ENCODE measurements at places on chromosomes 2 and 18.

GRCh38 chr2:237223201-237223861, 137.6 kb downstream of the COPS8 start:
- peak; percentile 82 for DNase-seq
- no peaks in the 10 kb centered on the region for H3K36me3 ChIP-seq
- no peaks in the 10 kb centered on the region for H3K27me3 ChIP-seq
- H3K27ac ChIP-seq, result no peak overlapping the region
- H3K4me3 ChIP-seq, result no peak overlapping the region
- no peaks in the 10 kb centered on the region for H3K4me1 ChIP-seq

DNA sequence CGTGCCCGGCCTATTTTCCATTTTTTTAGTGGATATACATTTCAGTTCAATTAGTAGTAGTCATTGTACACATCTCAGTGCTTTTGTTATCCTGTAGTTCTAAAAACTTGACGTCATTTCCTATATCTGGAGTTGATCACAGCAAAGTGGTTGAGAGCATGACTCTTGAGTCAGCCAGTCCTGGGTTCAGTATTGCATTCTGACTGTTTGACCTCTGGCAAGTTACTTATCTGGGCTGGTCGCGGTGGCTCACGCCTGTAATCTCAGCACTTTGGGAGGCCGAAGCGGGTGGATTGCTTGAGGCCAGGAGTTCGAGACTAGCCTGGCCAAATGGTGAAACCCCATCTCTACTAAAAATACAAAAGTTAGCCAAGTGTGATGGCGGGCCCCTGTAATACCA, 50.4 kb upstream of the PPM1B start:
- H3K4me1 ChIP-seq, result no peaks in the 10 kb centered on the region
- H3K36me3 ChIP-seq, result no peaks in the 10 kb centered on the region
- no peak overlapping the region for H3K4me3 ChIP-seq
- H3K27ac ChIP-seq, result no peak overlapping the region

DNA sequence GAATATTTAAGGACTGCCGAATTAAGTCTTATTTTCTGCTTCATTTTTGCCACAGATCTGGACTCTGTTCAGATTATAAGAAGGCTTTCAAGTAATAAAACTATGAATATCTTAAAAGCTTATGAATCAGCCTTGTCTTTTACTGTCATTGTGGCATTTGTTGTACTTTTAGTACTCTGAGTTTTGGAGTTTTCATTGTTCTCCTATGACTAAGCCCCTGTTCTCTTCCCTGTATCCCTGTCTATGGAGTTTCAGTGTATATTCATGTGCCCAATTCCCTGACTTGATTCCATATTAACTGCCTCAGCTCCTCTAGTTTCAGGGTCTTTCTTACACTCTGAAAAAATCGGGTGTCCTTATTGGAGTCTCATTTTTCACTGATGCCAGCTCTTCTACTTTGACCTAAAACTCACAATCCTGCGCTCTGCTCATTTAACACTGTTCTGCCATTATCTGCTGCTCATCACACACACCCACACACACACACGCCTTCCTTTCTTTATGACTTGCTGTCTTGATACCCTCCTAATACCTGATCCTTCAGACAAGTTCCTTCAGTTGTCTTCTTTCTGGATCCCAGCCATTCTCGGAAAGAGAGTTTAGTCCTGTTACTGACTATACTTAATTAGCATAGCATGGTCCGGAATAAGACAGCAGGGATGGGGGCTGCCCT, 511.8 kb downstream of the CPS1 start:
- no peak overlapping the region for H3K4me3 ChIP-seq
- no peaks in the 10 kb centered on the region for H3K27me3 ChIP-seq
- no peak for DNase-seq
- no peaks in the 10 kb centered on the region for H3K36me3 ChIP-seq

DNA sequence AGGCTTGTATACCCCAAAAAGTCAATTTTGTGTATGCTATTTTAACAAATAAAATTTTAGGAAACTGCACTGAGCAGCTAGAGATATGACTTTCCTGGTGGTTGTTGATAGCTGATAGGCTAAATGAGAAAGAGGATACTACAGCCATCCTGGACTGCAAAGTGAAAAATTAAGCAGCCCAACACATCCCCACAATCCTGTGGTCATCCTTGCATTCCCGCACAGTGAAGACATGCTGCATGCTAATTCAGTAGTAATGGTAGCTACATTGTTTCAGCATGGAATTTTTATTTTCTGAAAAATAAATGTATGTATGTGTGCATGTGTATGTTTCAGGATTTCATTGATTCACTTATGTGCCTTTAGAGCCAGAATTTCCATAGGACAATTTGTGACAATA, 124.2 kb upstream of the CCDC68 start:
- no peak overlapping the region for H3K27ac ChIP-seq
- no peaks in the 10 kb centered on the region for H3K27me3 ChIP-seq
- H3K36me3 ChIP-seq, result no peaks in the 10 kb centered on the region
- no peaks in the 10 kb centered on the region for H3K4me1 ChIP-seq
- DNase-seq, result no peak
- no peak overlapping the region for H3K4me3 ChIP-seq

GRCh38 chr2:46252891-46253659, 44.1 kb upstream of the EPAS1 start:
- no peaks in the 10 kb centered on the region for H3K36me3 ChIP-seq

GRCh38 chr2:178550352-178550751, 70.1 kb downstream of the PLEKHA3 start:
- H3K27ac ChIP-seq, result no peak overlapping the region
- H3K4me3 ChIP-seq, result no peak overlapping the region
- H3K4me1 ChIP-seq, result no peaks in the 10 kb centered on the region
- peaks cover 13% of the 10 kb centered on the region for H3K36me3 ChIP-seq

DNA sequence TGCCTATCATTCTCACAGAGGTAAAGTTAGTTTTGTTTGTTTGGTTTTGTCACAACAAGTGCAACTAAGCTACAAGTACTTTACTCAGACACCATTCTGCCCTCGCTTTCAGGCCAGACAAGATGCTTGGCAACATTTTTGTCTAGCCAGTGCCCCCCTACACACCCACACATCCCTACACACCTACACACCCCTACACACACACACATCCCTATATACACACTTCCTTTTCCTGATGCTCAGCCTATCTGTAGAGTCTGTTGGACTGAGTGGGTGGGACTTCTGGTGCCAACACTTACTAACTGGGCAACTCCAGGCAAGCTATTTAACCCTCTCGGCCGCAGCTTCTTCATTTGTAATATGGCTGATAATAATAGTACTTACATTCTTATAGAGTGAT, 161.4 kb downstream of the ALK start:
- no peaks in the 10 kb centered on the region for H3K36me3 ChIP-seq
- H3K27ac ChIP-seq, result no peak overlapping the region
- no peak for DNase-seq

GRCh38 chr2:102401456-102401855, 21.5 kb upstream of the IL18RAP start:
- no peaks in the 10 kb centered on the region for H3K36me3 ChIP-seq
- H3K4me3 ChIP-seq, result no peak overlapping the region
- DNase-seq, result no peak
- H3K27ac ChIP-seq, result no peak overlapping the region
- H3K27me3 ChIP-seq, result no peaks in the 10 kb centered on the region

- no peaks in the 10 kb centered on the region for H3K27me3 ChIP-seq
- no peak overlapping the region for H3K4me3 ChIP-seq
- no peaks in the 10 kb centered on the region for H3K36me3 ChIP-seq
- DNase-seq, result no peak
These were observed 90.3 kb downstream of the SP3 start for GRCh38 chr2:173874894-173875237.

- H3K36me3 ChIP-seq, result no peaks in the 10 kb centered on the region
- H3K27ac ChIP-seq, result no peak overlapping the region
- no peaks in the 10 kb centered on the region for H3K27me3 ChIP-seq
- H3K4me3 ChIP-seq, result no peak overlapping the region
These were observed 204.6 kb downstream of the TRIB2 start for GRCh38 chr2:12921321-12921720.

DNA sequence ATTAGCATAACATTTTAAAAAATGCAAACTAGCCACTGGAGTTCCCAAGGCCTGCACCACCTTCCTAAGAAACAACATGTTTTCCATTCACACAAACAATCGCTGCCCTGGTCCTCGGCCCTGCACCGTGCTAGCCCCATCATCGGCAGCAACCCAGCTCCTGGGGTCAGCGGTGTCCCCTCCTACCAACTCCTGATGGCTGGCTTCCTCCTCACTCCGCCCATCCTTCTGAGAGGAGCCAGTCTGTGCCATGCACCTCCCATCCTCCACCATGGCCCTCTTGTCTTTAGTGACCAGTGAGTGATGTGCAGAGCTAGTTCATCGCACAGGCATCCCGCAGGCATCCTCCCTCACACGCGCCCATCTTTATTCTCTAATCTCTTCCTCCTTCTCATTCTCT, 81.9 kb downstream of the LONRF2 start:
- no peak for DNase-seq
- H3K36me3 ChIP-seq, result no peaks in the 10 kb centered on the region
- no peak overlapping the region for H3K4me3 ChIP-seq
- no peaks in the 10 kb centered on the region for H3K27me3 ChIP-seq
- H3K27ac ChIP-seq, result no peak overlapping the region
- no peaks in the 10 kb centered on the region for H3K4me1 ChIP-seq

GRCh38 chr2:67993329-67993728, 69.5 kb downstream of the C1D start:
- H3K27ac ChIP-seq, result no peak overlapping the region
- no peak overlapping the region for H3K4me3 ChIP-seq
- no peaks in the 10 kb centered on the region for H3K27me3 ChIP-seq

GRCh38 chr2:132448771-132449170, 32.2 kb downstream of the GPR39 start:
- no peak overlapping the region for H3K27ac ChIP-seq
- H3K36me3 ChIP-seq, result no peaks in the 10 kb centered on the region
- H3K27me3 ChIP-seq, result no peaks in the 10 kb centered on the region
- DNase-seq, result no peak
- no peaks in the 10 kb centered on the region for H3K4me1 ChIP-seq
- H3K4me3 ChIP-seq, result no peak overlapping the region

- no peak overlapping the region for H3K4me3 ChIP-seq
- peaks cover 2% of the 10 kb centered on the region for H3K27me3 ChIP-seq
- DNase-seq, result no peak
- H3K27ac ChIP-seq, result no peak overlapping the region
- H3K36me3 ChIP-seq, result no peaks in the 10 kb centered on the region
- H3K4me1 ChIP-seq, result no peaks in the 10 kb centered on the region
These were observed 171.9 kb downstream of the ACOXL start for GRCh38 chr2:110904116-110904778.

GRCh38 chr18:54931152-54931551, 28.1 kb downstream of the CCDC68 start:
- H3K4me1 ChIP-seq, result no peaks in the 10 kb centered on the region
- H3K27ac ChIP-seq, result no peak overlapping the region
- H3K27me3 ChIP-seq, result no peaks in the 10 kb centered on the region

- H3K4me3 ChIP-seq, result no peak overlapping the region
- no peak overlapping the region for H3K27ac ChIP-seq
- H3K4me1 ChIP-seq, result no peaks in the 10 kb centered on the region
- no peaks in the 10 kb centered on the region for H3K27me3 ChIP-seq
- no peak for DNase-seq
These were observed 133.5 kb downstream of the RPIA start for GRCh38 chr2:88824951-88825350.

Data from aorta (tissue), 5 donors.